ENCODE measurements at places on chromosomes 5 and 9.
A peak's percentile ranks its signal among the peaks of the same experiment; 100 is the strongest.

DNA sequence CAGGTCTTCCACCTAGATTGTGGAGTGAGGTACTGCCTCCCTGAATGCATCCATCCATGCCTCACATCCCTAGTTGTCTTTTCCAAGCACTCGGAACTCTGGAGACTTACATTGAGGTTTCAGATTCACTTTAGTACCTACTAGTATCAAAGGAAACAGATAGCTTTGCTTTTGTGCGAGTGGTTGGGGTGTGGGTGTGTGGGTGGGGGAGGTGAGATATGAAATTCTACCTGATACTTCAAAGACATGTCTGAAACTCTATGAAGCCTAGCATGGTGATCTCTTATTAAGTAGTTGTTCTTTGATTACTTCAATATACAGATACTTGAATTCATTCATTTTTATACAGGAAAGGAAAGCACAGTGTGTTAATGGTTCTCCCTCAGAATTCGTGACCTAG is 64.4 kb downstream of the MCCC2 start:
- no peak for DNase-seq

DNA sequence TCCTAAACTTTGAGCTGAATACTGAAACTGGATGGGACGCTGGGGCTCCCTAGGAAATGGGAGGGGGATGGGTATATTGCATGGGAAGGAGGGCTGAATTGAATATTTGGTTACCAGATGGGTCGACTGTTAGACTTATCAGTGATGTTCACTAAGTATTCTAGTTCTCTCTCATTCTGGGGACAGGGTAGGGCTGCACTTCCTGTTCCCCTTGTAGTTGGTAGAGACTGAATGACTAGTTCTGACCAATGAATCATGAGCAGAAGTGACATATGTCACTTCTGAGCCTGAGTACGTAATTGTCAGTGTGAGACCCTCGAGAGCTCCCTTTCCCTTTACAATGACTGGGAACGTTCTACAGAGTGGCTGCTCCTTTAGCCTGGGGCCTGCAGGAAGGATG is 55.5 kb upstream of the DMRT1 start:
- DNase-seq: no peak

DNA sequence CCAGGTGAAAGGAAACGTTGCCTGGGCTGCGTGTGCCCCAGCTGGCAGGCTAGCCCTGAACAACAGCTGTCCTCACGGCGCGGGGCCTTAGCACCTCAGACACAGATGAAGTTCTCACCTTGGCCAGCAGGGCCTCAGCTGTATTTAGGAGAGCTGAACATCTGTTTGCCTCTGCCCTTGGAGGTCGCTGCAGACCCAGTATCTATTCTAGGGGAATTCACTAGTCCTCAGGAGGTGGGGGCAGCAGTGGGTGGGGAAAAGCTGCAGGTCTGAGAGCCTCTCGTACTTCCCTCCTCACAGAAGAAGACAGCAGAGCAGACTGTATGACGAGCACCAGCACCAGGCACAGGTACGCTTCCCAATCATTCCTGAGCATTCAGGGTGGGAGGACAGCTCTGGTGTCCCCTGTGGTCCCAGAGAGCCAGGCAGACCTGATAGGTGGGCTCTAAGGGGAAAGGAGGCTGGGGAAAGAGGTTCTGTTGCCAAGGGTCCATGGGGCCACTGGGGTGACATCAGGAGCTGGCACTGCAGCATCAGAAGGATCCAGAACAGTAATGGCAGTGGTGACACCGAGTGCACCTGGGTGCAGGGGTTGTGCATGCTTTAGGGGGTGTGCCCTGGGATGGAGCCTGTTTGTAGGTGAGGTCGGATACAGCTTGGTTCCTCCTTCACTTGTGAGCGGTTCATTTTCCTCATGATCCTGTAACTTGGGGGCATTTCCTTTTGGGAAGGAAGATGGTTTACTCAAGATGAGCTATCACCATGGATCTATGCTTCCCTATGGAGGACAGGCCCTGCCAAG is 13.8 kb downstream of the CD74 start:
- peak; percentile 41 for DNase-seq

- DNase-seq: no peak
Observed at GRCh38 chr5:86878250-86878649, 260.5 kb downstream of the COX7C start.

- DNase-seq: peak; percentile 32
Observed at GRCh38 chr5:149345892-149346222, 558 bp downstream of the GRPEL2 start.

DNA sequence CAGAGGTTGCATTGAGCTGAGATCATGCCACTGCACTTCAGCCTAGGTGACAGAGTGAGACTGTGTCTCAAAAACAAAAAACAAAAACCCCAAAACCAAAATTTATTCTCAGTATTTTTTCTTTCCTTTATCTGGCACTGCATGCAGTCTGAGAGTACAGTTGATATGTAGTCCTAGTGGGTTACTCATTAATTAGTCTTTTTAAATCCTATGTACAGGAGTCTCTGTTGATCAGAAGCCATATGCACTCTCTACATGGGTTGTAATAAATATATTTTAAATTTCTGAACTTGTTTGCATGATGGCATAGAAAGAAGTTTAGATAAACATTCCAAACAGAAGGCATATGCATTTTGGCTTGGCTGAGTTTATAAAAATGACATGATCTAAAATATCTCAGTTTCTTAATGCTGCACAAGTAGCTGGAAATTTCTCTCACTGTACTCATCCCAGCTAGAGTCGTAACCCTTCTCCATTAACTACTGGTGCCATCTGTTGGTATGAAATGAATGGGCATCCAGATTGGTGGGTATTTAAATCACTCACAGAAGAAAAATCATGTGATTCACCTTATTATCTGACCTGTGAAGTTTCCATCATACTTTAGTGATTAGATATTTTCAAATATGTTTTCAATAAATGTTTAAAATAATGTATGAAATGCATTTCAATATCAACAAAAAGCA is 284.8 kb downstream of the CTNND2 start:
- peak; percentile 16 for DNase-seq

GRCh38 chr9:122498883-122499288 is 11.7 kb upstream of the OR1J2 start:
- DNase-seq: peak; percentile 59

DNA sequence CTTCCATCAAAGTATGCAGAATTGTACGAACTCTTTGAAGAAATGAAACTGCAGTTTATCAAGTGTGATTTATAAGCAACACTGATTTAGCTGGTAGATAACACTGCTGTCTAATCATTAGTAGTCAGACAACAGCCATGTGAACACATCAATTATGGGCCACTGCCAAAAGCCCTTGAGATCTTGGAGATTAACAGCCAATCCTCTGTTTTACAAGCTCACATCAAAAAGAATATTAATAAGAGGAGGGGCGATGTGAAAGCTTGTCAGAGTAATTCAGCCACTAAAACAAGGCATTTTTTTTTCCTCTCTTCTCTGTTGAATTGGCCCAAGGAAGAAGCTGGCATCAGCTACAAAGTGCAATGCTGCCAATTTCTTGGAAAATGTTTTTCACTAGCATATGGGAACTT is 28.1 kb downstream of the ZNF608 start:
- DNase-seq: no peak

DNA sequence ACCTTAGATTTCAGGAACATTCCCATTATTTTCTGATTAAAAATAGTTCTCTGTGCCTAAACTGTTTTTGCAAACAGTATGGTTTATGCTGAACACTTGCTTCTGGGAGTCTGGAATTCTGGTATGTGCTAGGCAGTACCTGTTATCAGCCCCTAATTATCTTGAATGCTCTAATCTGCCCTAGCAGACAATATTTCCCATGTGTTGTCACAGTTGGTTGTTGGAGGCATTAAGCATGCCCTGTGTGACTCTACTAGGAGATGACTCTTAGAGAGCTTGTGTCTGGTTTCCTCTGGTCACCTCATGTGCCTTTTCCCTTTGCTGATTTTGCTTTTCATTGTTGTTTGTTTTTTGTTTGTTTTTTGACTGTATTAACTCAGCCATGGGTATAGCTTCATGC is 36.6 kb downstream of the UHRF2 start:
- DNase-seq: no peak

DNA sequence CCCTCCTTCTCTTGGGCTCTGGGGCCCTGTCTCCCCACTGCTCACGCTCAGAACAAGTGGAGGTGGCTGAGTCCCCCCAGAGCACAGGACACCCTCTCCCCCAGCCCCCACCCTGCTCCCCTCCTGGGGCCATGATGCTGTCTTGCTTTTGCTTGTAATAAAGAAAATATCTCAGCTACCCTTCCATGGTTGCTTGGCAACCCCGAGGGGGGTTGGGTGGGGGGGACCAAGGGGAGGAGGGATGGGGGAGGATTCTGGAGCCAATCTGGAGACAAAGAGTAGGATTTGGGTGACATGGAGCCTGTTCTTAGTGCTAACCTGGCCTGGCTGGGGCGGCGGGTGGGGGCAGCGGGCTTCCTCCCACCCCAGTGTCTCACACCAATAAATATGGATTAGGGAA is 16.1 kb upstream of the CERCAM start:
- DNase-seq: no peak

GRCh38 chr5:61245486-61245885 is 83.2 kb upstream of the SMIM15 start:
- DNase-seq: no peak

DNA sequence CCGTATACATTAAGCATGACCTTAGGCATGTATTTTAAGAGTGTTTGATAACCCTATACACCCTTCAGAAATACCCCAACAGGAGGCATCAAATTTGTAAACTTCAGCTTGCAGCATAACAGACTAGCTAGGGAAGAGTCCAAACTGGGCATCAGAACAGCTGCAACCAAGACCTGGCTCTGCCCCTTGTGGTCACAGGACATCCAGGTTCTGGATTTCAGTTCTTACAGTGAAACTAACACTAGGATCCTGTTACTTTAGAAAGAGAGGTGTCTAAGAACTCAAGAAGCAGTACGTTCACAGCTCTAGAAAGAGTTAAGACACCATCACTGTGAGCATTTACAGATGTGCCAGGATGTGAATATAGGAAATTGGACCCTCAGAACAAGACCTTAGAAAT is 229.8 kb downstream of the BNC2 start:
- DNase-seq: no peak

DNA sequence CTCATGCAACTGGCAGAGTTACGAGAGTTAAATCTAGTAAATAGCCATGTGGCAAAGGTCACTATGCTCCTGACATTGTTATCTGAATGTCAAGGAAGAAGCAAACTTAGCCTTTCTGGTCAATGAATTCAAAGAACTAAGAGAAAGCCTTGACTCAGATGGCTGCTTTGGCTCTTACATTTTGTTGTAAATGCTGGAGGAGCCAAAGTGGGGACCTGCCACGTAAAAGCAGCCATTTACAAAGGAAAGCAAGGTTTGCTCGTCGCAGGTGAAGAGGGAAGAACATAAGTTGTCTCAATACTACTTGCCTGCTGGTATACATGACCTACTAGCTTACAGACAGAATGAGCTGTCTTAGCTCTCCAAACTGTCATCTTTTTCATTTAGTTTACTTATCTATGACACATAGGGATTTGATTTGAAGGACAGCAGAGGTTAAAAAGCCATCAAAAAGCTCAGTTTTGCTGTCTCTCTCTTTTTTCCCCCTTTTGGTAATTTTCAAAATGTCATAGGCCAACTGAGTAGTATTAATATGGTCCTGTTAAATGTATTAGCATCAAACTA is 1052.8 kb upstream of the DMAC1 start:
- DNase-seq: no peak

GRCh38 chr5:130323804-130324454 is 419.7 kb downstream of the CHSY3 start:
- DNase-seq: peak; percentile 91

DNA sequence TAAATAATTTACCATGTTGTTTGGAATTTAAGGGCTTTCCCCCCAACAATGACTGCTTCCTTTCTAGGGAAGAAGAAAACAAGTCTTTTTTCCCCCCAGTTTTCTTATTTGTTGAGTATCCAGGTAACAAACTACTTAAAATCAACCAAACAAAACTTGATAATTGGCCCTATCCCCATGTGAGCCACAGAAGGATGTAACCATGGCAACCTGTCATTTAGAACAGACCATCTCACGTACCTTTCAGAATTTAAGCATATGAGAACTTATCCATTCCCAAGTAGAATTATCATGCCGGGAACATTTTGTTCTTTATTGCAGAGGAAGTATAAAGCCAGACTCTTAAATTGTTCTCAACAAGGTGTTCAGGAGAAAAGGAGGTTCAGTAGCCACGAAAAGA is 392.3 kb downstream of the CETN3 start:
- no peak for DNase-seq

- DNase-seq: no peak
Observed at GRCh38 chr9:14923701-14924100, 13.5 kb upstream of the FREM1 start.

DNA sequence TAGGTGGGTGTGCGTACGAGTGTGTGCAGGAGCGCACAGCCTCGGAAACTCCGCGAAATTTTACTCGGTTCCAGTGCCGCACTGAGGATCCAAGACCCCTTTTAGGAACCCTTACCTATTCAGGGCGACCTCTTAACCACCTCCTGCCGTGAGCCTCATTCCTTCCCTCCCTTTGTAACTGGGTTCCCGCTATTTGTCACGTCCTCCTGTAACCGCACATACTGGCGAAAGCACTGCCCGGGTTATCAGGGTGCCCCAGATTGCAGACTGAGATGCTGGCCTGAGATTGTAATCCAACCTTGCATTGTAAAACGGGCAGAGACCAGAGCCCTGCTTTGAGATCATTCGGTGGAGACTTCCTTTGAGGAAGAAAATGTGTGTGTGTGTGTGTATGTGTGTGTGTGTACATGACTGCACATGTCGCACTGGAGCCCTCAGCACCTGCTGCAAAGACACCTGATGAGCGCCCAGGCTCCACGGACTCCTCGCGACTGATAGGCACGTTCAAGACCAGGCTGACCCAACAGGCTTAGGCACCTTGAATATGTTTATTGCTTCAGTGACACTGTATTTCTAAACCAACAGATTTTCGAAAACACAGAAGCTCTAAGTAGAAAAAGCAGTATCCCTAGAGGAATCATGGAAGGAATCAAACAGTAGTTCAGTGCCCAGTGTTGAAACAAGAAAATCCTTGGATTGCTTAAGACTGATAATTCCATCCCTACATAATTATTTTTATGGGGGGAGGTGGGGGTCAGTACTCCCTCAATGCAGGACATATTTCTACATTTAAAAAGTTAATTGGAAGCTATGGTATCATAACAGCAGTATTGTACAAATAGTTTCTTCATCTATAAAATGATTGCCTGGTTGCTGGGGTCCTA is 86.5 kb upstream of the TNFAIP8 start:
- DNase-seq: peak; percentile 76

- peak; percentile 85 for DNase-seq
Observed at GRCh38 chr9:33297432-33297831, 7.1 kb downstream of the NFX1 start.

DNA sequence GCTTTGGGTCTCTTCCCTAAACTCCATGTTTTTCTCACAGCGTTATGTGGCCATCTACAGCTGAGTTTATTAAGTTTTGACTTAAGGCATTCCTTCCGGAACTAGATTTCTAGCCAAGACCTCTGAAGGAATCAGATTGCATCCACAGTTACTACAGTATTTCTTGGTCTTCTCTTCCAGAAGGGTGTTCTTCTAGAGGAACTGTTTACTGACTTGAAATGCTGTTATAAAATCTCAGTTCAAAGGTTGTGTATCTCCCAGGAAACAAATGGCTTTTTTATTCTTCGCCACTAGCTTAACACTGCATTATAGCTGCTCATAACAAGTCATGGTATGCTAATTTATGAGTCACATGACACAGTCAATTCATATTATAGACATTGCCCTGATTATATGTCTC is 55.3 kb upstream of the RAD23B start:
- DNase-seq: no peak

- no peak for DNase-seq
Observed at GRCh38 chr5:172871982-172872381, 37.9 kb downstream of the ERGIC1 start.
